NCI-H1105 treated with DMSO at 0.1 percent for 48 hours (cell line): ENCODE measurements at places on chromosomes 2 and 18.
A peak's percentile ranks its signal among the peaks of the same experiment; 100 is the strongest.

DNA sequence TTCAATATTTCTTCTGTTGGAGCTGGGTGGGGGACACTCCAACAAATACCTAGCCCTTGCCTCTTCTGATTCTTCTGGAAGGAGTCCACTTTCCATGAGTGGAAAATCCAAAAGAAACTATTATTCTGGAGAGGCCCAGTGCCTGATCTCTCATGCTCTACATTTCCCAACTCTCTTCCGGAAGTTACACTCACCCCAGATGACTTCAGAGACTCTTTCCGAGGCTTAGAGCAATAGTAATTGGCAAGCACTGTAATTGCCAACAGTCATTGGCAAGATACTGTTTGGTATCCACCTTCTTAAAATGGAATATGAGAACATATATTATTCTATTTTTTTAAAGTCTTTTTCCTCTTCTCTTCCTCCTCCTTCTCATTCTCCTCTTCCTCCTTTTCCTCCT is 60.5 kb upstream of the CYRIA start:
- DNase-seq, result no peak

- DNase-seq, result no peak
Measured at GRCh38 chr2:138877421-138877820, 97.2 kb upstream of the NXPH2 start.

DNA sequence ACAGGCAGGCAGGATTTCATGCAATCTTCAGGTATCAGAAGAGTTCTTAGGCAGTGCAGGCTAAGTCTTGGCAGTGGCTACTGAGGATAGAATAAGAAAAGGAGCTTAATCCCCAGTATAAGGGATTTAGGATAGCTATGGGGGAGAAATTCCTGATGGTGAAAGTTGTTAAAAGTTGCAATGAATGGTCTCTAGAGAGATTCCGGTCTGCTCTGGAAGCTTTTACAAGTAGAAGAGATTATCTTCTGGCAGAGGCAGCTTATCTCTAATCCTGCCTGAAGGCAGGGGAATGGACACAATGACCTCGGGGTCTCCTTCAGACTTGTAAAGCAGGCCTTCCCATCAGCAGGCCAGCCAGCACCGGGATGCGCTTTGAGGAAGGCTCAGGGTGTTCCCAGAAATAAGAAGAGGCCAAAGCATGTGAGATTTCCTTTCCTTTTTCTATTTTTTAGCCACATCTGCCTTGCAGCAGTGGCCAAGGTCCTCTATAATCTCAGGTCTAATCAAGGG is 253.9 kb upstream of the KLHL29 start:
- no peak for DNase-seq

DNA sequence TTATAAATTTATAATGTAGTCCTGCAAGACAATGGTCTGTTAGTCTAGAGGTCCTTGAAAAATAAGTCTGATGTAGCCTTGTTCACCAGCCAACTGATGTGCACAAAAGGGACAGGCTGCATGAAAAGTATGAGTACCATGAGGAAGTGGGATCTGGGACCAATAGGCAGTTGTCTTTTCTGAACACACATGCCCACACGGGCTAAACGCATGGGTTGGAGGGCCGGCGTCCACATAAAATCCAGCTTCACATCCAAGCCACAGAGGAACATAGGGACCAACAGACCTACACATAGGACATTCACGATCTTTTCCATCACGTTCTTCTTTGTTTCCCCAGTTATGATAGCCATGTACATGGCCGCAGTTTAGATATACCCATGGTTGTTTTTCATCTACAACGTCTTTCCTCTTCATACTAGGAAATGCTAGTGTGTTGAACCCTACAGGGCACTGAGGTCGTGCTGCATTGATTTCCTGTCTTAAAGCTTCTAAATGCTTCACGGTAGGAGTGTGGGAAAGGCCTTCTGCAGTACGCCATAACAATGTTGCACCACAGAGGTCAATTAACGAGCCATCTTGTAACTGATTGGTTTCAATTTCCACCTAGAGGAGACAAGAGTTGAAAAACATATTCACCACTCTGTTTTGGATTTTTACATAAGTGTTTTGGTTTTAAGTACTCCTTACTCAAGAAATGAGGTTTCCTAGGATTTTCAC is 49.4 kb downstream of the PELI1 start:
- no peak for DNase-seq

GRCh38 chr2:235608200-235608887 is 114.5 kb downstream of the AGAP1 start:
- DNase-seq, result no peak

DNA sequence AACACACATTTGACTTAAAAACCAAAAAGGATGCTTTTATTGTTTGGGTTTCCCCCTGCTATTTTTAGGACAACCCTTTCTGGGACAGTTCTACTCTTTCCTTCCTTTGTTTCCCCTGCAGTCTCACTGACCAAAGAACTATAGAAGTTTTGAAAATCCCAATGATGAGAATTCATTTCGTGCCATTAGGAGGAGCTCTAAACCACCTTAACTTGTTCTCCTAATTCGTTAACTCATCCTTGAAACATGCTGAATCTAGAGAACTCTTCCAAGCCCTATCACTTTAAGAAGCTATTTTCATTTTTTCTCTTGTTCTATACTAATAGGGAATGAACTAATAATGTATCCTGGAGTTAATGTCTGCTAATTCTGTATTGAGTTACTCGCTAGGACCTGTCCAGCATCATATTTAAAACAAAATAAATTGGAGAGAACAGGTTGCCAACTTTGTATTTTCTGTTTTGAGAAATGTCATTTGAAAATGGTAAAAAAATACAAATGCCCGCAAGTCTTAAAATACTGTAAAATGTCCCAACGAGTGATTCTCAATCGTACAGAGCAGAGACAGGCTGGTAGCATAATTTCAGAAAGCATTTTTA is 62.9 kb downstream of the AFTPH start:
- peak; percentile 58 for DNase-seq

DNA sequence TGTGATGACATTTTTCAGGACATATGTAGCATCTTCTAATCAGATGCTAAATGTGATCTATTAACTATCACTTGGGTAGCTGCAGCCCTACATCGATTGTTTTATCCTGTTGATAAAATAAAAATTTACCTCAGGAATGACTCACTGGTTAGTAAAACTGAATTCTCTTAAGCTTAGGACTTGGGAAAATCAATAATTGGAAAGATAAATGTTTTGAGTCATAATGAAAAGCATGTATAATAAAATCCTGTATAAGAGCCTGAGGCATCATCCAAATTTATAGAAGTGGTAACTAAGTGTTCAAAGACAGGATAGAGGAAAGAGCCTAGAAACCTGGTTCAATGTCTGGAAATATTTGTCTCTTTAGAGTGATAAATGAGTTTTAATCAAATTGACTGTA is 168.1 kb upstream of the VWC2L start:
- no peak for DNase-seq

GRCh38 chr2:171807831-171808393 is 86.1 kb downstream of the SLC25A12 start:
- DNase-seq, result no peak

DNA sequence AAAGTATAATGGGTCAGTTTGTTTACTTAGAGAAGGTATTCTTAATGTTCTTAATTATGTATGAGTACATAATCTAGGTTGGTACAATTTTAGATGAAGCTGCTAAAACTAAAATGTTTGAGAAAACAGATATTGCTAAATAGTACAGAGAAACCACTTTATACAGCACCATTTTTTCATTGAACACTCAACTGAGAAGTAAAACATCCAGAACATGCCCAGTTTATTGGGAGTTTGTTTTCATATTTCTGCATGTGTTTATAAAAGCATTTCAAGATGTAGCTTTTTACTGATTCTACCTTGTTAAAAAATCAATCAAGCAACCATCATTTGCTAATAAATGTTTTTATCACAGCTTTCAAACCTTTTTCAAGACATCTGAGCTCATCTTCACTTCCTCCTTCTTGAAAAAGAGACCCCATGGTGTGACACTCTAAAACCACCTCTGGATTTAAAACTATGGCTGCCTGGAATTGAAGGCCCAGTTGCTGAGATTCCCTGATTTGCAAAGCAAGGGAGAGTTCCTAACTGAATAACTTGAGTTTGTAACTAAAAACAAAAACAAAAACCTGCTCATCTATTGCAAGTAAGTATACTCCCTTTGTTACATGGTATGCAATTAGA is 585.9 kb downstream of the ZEB2 start:
- no peak for DNase-seq

GRCh38 chr18:58895385-58895784 is 30.7 kb downstream of the ZNF532 start:
- DNase-seq, result no peak

DNA sequence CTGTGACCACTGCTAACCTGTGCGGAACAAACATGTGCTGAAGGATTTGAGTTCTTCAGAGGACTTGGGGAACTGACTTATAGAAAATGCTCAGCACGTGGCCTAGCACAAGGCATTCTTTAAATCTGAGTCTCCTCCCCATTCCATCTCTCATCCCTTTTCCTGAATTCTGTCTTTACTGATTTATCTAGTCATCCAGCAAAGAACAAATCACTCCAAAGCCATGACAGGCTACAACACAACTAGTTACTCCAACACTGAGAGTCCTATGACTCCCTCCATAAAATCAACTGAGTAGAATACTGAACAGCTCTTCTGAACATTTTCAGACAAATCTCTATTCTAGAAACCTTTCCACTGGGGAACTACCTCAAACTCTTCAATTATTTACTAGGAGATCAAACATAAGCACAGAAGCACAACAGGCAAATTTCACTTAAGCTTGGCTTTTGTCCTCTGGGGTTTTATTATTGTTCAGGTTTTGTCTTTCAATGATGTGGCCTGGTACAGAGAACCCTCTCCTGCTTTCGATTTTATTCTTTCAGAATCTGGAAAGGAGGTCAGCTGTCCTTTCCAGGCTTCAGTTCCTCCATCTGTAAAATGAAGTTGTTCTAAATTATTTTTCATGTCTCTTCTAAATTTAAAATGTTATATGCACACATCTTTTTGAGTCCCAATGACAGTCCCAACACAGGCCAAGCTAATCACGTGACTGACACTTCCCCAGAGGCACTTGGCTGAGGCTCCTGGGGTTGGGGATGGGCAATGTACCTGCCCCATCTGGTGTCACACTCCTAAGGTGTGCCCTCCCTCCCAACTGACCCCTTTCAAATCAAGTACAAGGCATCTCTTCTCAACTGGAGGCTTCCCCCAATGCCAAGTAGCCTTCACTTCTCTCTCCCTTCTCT is 31.8 kb downstream of the RNU4ATAC start:
- no peak for DNase-seq
